GOT3 (cell line): ENCODE measurements at places on chromosomes 13 and 19.

DNA sequence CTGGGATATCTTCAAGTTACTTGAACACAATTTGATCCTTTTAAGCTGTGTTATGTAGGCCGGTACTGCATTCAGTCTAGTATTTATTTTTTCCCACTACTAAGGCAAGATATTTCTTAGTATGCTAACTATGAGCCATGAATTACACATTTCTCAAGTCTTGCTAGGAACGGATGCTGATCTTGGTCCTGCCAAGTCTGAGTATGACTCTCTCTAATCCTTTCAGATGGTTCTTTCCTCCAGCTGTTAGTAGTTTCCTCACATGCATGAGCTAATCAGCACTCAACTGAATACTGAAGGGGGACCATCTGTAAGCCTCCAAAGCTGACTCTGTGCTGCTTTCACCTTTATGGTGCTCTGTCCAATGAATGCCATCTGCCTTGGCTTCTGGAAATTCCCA lies 460.3 kb downstream of the KCTD12 start:
- DNase-seq: no peak

DNA sequence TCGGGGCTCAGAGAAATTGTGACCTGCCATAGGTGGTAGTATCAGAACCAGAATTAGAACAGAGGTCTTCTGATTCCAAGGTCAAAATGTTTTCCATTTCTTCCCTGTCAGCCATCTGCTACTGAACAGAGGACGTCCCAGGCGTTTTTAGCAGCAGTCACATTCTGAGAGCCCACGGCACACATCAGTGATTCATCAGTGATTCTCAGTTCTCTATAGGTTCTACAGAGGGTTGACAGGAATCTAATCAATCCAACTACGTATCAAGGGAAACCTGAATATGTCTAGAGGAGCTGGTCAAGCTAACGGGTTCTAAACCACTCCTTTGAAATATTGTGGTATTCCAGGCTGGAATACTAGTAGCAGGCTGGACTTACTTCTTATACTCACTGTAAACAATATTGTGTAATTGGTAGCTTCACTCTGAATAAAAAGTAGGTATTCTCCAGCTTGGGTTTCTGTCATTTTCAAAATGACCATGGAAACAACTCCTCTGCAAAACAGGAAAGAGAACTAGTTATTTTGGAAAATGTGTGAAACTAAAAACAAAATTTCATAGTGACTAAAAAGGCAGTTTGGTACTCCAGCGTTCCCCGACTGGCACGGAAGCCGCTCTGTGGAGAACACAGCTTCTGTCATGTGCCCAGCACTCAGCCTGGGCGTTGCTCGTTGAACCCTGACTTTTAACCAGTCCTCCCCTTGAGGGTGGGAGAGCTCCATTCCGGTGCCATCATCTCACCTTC lies 43.2 kb downstream of the FLT3 start:
- no peak for DNase-seq

GRCh38 chr13:74560325-74560724 lies 426.1 kb upstream of the KLF12 start:
- DNase-seq: no peak

GRCh38 chr19:20969898-20970297 lies 46.8 kb downstream of the ZNF85 start:
- DNase-seq: no peak

DNA sequence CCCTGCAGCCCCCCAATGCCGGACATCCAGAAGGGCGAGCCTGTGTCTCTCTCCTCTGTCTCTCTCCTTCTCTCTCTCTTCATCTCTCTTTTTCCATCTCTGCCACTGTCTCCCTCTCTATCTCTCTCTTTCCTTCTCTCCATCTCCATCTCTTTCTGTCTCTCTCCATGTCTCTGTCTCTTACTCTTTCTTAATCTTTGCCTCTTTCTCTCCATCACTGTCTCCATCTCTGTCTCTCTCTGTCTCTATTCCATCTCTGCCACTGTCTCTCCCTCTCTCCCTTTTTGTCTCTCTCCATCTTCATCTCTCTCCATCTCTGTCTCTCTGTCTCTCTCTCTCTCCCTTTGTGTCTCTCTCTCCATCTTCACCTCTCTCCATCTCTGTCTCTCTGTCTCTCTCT lies 25.7 kb upstream of the TCF3 start:
- no peak for DNase-seq

DNA sequence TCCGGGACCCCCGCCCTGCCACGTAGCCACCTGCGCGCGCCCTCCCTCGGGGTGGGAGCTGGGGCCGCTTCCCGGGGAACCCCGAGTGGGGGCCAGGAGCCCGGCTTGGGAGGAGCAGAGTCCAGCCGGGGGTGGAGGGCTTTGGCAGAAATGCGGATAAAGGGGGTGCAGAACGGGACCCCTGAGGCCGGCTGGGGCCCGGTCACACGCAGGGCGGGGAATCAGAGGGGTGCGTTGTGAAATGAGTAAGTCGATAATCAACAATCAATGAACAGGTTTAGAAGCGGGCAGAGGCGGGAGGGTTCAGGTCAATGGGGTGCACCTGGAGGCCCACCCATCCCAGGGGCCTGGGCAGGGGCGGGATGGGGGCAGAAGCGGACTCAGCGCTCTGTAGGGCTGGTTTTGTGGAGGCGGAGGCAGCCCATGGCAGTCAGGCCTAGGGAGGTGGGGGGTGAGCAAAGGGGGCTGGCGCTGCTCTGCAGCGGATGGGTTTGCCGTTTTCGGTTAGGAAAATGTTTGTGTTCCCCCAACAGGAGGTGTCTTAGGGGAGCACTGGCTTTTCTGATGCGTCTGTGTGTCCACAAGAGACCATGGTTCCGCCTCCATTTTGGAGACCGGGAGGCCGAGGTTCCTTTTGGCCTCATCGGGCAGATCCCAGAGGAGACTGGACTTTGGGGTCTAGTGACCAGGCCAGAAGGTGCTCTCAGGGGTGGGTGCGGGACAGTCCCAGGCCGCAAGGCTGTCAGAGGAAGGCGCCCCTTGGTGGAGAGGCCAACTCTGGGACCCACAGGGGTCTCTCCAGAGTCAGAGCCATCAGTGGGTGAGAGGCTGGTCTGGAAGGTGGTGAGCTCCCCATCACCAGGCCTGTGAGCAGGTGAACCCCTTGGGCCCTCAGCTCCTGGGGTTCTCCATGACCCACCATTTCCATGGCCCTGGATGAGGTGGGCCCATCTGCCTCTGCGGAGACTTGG lies 683 bp upstream of the DIRAS1 start:
- DNase-seq: no peak
